ENCODE measurements at places on chromosomes 6 and 20.

DNA sequence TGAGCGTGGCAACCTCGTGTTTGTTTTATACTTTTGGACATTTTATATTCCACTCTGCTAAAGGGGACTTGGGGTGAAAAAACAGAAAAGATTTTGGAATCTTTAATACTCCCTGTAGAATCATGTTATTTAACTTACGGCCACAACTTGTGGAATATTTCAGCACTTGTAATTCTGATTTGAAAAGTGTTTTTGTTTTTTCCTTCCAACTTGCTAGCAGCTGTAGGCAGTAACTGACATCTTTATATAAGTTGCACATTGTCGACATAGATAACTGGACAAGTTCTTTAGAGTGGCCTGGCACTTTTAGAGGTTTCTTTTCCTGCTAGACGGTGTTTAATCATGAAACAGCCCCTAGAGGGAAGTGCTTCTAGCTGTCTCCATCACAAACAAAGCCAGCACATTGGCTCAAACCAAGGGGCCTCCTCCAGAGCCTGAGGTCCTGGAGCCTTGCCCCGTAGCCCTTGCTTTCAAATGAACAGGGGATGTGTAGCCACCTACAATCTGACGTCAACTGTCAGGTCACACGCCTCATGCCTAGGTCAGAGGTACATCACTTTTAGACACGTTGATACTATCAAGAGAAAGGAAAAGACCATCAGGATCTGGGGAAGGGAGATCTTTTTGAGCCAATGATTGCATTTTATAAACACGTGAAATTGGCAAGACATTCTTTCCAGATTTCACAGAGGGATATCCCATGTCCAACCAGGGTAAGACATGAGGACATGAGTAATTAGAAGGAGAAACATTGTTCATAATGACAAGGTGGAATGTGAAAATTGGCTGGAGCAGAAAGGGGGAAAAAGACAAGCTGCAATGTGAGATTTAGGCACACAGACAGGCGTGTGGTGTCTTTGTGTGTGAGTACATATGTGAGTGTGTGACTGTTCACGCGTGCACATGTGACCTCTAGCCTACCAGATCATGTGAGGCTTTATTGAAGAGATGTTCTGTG lies 92.1 kb downstream of the TXNDC5 start:
- no peak for DNase-seq

GRCh38 chr6:121124600-121124999 lies 209.7 kb downstream of the TBC1D32 start:
- DNase-seq = no peak

- no peak for DNase-seq
These were observed 58.0 kb downstream of the AHI1 start for GRCh38 chr6:135439549-135439948.

DNA sequence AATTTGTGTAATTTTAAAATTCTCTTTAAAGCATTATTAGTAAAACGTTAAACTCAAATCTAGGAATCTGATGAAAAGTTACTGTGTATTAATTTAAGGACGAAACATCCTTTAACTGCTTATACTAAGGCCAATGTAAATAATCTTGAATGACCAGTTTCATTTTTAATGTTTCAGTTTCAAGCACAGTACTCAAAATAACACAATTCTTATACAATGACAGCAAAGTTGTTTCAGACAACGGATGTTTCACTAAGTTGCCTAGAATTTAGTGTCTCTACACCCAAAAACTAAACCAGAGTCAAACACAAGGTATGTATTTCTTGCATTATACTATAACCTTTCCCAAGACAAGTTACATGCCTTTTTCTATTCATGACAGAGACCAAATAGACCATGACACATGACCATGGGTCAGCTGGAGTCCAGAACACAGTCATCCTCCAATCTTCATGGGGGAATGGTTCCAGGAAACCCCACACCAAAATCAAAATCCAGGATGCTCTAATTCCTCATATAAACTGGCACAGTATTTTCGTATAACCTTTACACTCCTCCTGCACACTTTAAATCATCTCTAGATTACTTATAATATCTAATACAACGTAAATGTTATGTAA lies 7.7 kb downstream of the PHIP start:
- DNase-seq = no peak

DNA sequence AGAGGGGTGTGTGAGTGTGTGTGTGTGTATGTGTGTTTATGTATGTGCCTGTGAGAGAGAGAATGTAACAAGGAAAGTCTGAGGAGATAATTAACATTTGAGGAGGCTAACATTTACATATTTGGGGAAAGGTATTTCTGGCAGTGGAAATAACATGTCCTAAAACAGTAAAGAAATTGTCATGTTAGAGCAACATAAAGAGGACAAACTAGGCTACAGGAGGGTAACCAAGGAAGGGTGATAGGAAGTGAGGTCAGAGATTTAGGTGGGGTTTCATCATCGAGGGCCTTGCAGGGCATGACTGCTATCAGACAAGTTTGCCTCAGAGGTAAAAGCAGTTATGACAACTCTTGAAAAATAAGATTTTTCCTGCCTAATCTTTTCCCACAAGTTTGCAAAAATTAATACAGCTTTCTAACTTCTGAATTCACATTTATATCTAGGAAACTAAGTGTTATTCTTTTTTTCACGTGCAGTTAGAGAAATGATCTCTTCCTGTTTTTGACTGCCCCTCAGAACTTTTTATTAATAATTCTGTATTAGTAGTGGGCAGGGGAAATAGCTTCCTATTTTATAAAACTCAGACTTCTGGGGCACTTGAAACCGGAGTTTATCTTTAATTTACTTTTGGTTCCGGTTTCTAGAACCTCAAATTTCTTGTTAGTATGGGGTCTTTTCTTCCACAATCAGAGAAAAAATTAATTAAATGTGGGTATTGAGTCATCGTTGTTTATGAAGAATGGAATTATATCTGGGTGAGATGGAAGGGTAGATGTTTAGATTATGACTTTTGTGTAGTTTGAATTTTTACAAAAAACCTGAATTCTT lies 30.5 kb upstream of the RHAG start:
- DNase-seq = no peak

- no peak for DNase-seq
These were observed 747.8 kb downstream of the MAFB start for GRCh38 chr20:39941245-39941644.

DNA sequence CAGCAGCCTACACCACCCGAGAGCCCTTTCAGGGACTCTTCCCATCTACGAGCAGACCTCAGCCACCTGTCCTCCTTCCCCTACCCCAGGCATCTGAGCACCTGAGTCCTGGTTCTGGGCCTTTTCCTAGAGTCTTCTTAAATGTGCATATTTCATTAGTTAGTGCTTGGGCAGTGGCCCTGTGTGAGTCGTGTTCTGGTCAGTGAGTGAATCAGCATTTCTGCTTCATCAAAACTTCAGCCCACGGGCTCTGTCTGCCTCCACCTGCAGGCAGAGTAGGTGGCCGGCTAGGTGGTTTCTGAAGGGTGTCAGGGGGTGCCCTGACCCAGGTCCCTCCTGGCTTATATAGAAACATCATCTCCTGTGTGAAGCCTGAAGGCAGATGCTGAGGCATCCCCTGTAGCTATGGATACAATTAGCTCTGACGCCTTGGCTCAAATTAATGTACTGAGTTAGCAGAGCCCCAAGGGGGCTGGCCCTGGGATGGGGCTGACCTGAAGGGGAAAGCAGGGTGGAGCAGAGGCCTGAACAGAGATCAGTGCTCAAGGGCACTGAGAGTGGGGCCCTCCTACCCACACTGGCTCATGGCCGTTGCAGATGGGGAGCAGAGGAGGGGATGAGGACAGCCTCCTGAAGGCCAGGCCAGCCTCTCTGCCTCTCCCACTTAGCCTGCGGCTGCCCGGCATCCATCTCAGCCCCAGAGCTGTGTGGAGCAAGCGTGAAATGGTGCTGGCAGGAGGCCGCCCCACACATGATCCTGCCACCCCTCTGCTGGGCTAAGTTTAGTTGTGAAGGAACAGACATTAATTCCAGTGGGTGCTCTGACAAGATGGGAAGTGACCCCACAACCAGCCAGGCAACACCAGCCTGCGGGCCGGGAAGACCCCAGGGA lies 13.6 kb downstream of the IP6K3 start:
- DNase-seq = no peak

GRCh38 chr6:107491760-107492660 lies 2.1 kb downstream of the SOBP start:
- DNase-seq = no peak

GRCh38 chr6:158538741-158539140 lies 21.1 kb upstream of the TMEM181 start:
- no peak for DNase-seq

- DNase-seq = no peak
These were observed 273.9 kb upstream of the TAB2 start for GRCh38 chr6:149043476-149044130.

- DNase-seq = no peak
These were observed 810 bp upstream of the ABHD16B start for GRCh38 chr20:63860325-63861051.

GRCh38 chr6:113182370-113183141 lies 674.6 kb upstream of the MARCKS start:
- no peak for DNase-seq

- DNase-seq = no peak
These were observed 330.9 kb downstream of the LMBRD1 start for GRCh38 chr6:69465866-69466265.

- DNase-seq = no peak
These were observed 158.9 kb downstream of the FLRT3 start for GRCh38 chr20:14178528-14178927.

GRCh38 chr6:142676647-142677192 lies 268.3 kb downstream of the HIVEP2 start:
- DNase-seq = no peak

- DNase-seq = no peak
These were observed 16.1 kb downstream of the TP53INP2 start for GRCh38 chr20:34720266-34720665.

- DNase-seq = no peak
These were observed 158.1 kb downstream of the SOX4 start for GRCh38 chr6:21751608-21752007.

DNA sequence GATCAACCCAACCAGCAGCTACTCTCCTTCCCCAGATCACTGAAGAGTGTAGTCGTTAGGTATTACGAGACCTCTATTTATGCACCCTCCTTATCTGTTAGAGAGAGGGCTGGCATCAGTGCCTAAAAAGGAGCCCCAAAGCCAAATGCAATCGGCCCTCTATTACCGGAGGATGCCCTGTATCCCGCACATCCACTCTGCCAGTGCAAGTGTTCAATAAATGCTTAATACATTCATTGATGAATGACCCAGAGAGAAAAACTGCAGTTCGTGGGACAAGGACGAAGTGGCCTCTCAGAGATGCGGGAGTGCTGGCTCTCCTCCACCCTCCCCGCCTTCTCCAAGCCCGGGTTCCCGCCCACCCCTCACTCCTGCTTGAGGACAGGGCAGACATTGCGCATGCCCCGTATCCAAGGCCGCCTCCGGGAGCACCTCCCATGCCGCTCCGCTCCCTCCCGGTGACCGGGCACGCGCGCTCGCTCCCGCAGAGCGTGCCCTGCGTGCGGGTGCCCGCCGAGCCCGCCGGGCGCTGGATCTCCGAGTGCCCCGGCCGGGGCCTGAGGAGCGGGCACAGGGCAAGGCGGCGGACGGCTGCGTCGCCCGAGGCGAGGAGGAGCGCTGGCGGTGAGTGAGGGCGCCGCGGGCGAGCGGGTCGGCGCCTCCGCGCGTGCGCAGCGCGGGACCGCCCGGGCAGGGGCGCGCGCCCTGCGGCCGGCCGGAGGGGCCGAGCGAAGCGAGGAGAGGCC lies 27.2 kb upstream of the BTBD3 start:
- no peak for DNase-seq

DNA sequence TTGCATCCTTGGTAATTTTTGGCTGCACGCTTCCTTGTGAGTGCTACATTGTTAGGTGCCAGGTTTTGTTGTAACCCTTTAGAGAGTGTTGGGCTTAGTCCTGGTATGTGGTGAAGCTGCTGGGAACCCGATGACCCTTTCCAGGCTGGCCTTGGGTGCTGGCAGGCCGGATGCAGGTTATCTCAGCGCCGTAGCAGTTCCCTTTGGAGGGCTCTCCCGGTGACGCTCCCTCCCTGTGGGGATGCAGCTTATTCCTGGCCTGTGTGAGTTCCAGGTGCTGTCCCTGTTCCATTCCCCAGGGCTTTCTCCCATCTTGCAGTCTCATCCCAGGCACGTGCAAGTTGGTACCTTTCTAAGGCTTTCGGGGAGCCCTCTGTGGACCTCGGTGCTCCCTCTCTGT lies 13.9 kb upstream of the BHLHE23 start:
- DNase-seq = no peak

GRCh38 chr6:36593569-36594028 lies 563 bp upstream of the SRSF3 start:
- no peak for DNase-seq

DNA sequence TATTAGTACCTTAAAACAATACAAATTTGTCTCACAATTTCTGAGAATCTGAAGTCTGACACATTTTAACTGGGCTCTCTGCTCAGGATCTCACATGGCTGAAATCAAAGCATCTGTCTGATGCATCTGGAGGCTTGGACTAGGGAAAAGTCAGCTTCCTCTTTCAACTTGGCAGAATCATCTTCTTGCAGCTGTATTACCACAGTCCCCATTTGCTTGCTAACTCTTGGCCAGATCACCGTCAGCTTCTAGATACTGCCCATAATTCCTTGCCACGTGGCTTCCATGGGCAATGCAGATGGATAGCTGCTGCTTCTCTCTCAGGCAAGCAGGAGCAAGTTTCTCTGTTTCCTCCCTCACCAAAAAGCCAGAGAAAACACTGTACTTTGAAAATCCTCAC lies 1106.4 kb upstream of the CITED2 start:
- no peak for DNase-seq

DNA sequence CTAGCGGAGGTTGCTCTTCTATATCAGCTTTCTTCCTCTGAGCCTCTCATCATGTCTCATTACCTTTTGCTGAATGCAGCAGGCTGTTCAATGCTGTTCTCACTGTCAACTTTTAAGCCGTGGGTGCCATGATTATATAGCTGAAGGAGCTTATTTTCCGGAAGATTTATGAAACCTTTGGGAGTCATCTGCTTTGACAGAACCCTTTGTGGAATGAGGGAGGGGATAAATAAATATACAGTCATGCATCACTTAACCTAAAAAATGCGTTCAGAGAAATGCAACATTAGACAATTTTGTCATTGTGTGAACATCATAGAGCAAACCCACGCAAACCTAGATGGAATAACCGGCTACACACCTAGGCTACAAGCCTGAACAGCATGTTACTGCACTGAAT lies 102.2 kb upstream of the AKAP12 start:
- DNase-seq = no peak

DNA sequence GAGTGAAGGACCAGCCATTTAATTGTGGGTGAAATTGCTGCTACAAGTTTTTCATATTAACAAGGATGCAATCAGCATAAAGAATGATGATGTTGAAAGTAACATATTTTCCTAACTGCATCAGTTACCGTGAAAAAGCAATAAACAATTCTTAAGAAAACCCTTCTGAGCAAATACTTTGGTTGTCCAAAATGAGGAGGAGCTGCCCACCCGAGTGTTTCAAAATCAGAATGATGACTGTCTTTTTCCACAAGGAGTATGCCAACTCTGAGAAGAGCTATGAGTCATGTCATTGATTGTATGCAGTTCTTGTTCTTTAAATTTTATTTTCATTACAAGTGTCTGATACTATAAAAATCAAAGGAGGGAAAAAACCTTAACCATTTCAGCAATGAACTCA lies 470.5 kb downstream of the COL12A1 start:
- no peak for DNase-seq

Measured in D721Med (cell line).